ENCODE measurements at places on chromosomes 16 and 17.
A peak's percentile ranks its signal among the peaks of the same experiment; 100 is the strongest.

DNA sequence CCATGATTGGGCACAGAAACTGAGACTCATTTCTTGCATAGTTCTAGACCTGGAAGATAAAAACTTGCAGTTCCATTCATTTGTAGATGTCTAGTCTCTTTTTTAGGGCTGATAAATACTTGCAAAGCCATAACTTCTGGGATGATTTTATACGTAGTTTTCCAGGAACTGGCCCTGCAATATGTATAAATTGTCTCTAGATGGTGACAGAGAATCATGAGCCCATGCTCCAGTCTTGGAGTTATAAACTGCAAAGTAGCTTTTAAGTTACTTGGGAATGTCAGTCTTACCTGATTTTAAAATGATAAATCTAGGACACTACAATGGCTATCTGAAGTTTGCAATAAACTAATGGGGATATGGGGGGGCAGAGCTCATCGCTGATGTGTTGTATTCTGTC, 3.0 kb upstream of the ADAMTS18 start:
- no peak for DNase-seq

DNA sequence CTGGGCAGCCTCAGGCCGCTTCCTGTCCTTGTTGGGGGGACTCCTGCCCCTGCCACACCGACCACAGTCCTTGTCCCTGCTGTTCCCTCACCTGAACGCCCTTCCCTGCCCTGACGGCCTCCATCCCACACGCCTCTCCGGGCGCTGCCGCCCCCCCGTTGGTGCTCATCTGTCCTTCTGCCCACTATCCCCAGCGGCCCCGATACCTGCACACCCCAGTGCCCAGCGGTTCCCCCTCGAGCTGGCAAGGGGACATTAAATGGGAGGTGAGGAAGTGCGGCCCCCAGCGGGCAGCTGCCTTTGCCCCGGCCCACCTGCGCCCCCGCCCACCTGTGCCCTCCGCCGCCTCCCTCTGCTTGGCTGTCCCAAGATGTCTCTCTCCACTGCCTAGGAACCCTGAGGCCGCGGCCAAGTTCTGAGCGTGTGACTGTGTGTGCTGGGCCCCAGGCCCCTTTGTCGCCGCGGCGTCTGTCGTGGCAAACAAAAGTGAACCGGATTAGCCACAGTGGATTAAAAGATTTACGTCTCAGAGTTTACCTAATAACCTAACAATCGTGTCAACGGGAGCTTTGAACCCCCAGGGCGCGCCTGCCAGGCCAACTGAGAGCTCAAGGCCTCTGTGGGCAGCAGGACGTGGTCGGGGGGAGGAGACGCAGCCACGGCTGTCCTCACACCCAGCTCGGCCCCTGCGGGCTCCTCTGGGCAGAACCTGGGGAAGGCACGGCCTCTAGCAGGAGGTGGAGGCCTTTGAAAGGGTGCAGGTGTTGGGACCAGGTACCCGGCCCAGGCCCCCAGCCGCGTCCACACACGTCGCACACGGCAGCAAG, 7.6 kb upstream of the AXIN1 start:
- DNase-seq, result no peak

- DNase-seq, result no peak
Observed at GRCh38 chr16:13110124-13110796, 208.9 kb downstream of the SHISA9 start.

DNA sequence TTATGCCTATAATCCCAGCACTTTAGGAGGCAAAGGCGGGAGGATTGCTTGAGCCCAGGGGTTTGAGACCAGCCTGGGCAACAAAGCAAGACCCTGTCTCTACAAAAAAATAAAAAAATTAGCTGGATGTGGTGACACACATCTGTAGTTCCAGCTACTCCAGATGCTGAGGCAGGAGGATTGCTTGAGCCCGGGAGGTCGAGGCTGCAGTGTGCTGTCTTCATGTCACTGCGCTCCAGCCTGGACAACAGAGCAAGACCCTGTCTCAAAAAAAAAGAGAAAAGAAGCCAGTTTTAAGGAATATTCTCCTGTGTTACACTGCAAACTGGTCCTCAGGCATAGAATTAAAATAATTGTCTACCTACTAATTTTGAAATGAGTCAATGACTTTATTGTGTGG, 47.9 kb downstream of the NSRP1 start:
- no peak for DNase-seq

DNA sequence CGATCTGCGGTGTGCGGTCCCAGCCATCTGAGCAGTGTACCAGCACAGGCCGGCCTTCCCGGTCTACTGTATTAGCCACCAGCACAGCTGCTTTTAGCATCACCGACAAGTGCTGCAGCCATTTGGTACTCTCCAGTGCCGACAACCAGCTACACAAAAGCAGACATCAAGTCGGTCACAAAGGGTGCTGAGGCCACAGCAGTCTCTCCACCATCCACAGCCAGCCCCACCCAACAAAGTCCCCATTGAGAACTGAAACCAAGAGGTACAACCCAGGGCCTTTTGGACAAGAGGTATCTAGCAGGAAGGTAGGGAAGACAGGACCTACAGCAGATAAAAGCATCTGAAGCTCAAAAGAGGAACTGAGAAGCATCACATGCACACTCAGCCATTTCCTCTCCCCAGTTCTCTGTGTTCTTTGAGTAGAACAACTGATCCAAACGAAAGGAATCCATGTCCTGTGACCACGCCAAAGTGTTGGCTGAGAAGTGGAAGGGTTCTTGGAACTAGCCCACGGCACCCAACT, 9.5 kb downstream of the MTMR4 start:
- peak; percentile 31 for DNase-seq

DNA sequence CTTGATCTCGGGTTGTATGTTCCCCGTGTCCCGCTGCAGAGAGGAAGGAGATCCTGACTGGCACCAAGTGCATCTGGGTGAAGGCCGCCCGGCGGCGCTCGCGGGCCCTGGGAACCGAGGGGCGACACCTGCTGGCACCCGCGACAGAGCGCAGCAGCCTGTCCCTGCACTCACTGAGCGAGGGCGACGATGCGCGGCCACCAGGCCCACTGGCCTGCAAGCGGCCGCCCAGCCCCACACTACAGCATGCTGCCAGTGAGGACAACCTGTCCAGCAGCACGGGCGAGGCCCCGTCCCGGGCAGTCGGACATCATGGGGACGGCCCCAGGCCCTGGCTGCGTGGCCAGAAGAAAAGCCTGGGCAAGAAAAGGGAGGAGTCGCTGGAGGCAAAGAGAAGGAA, 7.5 kb downstream of the BTBD17 start:
- DNase-seq, result peak; percentile 44

- no peak for DNase-seq
Observed at GRCh38 chr17:61600621-61601020, 9.6 kb upstream of the NACA2 start.

GRCh38 chr16:31451681-31452351, 7.5 kb upstream of the ARMC5 start:
- DNase-seq, result no peak

- no peak for DNase-seq
Observed at GRCh38 chr17:79932451-79933306, 93.4 kb upstream of the CBX4 start.

DNA sequence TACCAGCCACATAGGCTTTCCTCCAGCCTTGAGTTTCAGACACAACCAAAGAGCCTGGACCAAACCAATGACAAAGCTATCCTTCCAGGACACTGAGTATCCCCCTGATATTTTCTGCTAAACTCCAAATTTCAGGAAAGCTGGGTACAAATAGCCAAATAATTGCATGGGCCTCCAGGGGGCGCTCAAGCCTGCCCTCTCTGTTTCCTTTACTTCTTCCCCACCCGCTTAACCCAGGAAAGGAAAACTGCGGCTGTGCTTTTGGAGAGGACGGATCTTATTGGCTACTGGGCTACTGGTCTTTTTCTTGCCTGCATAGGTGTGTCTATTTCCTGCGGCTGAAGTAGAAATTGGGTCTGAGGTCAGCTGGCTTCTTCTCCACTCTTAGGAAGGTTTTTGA, 30.1 kb downstream of the GNGT2 start:
- DNase-seq, result peak; percentile 62

DNA sequence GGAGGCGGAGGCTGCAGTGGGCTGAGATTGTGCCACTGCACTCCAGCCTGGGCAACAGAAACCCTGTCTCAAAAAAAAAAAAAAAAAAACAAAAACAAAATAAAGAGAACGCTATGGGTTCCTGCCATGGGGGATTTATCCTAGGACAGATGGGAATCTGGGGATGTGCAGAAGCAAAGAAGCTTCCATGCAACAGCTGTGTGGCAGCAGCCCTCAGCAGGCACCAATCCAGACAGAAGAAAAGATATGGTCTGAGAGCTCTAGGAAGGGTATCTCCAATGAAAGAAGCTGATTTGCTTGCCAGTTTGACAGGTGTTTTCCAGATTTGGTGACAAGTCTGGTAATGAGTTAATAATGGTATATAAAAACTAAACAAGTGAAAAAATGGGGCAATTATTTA, 11.6 kb downstream of the MYO19 start:
- DNase-seq, result no peak

GRCh38 chr17:20184181-20184580, 175.0 kb downstream of the SPECC1 start:
- no peak for DNase-seq

- no peak for DNase-seq
Observed at GRCh38 chr17:20203761-20204263, 194.7 kb downstream of the SPECC1 start.

- DNase-seq, result no peak
Observed at GRCh38 chr16:57694231-57694724, 328 bp upstream of the DRC7 start.

- no peak for DNase-seq
Observed at GRCh38 chr17:82330322-82331239, 3.0 kb downstream of the SECTM1 start.

DNA sequence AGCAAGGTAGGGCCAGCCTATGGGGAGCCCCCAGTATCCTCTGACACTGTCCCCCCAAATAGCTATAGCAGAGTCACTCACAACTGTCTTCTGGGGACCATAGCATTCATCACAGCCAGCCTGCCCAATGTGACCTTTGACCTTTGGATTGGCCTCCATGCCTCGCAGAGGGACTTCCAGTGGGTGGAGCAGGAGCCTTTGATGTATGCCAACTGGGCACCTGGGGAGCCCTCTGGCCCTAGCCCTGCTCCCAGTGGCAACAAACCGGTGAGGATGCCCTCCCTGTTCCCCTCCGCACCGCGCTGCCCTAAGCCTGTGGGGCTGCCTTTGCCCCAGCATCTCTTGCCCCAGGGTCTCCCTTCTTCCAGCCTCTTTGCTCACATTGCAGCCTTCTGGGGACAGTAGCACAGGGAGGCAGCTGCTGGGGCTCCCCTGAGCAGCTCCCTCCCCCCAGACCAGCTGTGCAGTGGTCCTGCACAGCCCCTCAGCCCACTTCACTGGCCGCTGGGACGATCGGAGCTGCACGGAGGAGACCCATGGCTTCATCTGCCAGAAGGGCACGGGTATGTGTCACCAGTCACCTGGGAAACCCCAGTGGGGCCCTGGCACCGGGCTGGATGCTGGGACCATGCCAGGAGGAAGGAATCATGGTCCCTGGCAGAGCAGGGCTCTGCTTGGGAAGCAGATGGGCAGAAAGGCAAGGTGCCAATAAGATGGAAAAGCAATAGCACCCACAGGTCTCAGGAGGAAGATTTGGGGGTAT, 61.1 kb downstream of the MRC2 start:
- no peak for DNase-seq

DNA sequence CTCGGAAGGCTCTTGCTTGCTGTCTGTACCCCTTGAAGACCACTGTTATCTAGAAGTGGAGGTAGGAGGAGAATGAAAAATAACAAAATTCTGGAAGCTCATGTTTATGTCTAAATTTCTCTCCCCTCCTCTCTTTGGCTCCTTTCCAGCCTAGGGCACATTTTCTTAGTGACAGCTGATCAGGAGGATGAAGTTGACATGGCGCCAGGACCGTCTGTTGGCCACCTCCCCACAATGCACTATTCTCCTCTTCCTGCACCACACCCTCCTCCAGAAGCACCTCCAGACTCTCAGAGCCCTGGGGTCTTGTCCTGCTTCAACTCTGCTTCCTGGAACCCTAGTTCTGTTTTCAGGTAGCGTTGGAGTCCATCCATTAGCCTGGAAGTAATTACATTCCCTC, 25.5 kb upstream of the SSTR2 start:
- no peak for DNase-seq

- DNase-seq, result no peak
Observed at GRCh38 chr16:8505327-8505991, 84.9 kb downstream of the TMEM114 start.

GRCh38 chr17:78933025-78933958, 8.1 kb upstream of the TIMP2 start:
- peak; percentile 37 for DNase-seq

GRCh38 chr17:70158591-70158990, 10.7 kb upstream of the KCNJ2 start:
- no peak for DNase-seq

DNA sequence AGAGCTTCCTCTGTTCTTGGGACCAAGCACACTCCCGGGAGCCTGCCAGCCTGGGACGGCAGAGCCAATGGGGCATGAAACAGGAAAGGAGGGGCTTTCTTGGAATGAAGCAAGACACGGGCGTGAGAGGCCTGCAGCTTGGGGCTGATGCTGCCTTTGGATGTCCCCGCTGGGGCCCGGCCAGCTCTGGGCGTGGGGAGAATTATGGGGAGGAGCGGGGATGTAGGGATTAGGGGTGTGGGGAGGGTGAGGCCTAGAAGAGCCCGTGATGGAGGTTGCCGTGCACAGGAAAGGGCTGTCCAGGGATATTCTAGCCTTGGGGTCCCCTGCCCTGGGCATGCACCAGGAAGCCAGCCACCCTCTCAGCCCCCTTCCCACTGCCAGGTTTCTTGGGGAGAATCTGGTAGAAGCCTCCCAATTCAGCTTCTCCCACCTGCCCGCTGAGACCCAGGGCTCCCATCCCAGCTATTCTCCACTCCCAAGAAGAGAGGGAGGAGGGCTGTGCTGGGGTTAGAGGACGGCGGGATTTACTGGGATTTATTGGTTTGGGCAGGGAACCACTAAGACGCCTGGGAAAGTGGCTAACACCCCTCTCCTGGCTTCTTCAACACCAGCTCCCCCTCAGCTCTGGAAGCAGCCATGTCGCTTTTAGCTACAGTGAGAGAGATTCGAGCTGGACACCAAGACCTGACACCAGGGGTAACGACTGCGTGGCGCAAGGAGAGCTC, 20.0 kb upstream of the NXPH3 start:
- DNase-seq, result no peak

GRCh38 chr17:6660101-6660500, 8.5 kb downstream of the C17orf100 start:
- no peak for DNase-seq

DNA sequence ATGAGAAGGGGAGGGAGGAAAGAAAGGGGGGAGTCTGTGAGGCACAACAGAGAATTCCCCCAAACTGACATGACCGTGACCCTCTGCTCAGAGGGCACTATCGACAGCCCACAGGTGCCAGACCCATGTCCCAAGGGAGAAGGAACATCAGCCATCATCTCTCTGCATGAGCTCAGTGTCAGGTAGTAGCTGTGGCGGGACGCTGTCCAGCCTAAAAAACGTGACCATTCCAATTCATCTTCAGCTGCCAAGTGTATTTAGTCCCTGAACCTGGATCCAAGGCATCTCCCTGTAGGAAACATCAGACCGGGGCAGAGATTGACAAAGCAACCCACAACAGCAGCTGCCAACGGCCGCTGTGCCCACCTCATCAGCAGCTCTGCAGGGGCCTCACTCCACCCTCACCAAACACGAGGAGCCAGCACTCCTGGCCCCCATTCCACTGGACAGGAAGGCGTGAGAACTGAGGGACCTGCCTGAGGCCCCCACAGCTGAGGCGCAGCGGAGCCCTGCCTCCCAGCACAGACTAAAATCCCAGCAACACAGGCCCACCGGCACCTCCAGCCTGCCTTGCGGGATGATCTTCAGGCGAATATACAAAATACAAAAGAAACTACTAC, 8.6 kb downstream of the TAF1C start:
- DNase-seq, result no peak

GRCh38 chr16:78641433-78641832, 542.0 kb downstream of the WWOX start:
- DNase-seq, result no peak

Measured in CD4-positive, alpha-beta T cell treated with Interleukin-4 for 1 hour (primary cell).